ENCODE measurements at places on chromosomes 3 and 15.

DNA sequence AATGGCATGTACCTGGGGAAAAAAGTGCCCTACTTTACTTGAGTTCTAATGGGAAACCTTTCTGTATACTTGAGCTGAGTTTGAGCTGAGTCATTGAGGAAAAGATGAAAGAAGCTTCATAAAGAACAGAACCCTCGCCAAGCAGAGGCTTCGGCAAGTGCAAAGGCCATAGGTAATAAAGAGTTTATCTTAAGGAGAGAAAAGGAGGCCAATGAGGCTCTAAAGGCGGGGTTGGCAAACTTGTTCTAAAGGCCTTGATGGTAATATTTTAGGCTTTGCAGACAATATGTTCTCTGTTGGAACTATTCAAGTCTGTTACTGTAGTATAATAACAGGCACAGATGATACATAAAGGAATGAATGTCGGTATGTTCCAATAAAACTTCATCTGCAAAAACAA lies 17.6 kb upstream of the TRAT1 start:
- no peak for DNase-seq

- DNase-seq = no peak
These were observed 57.6 kb upstream of the TNFSF10 start for GRCh38 chr3:172580680-172581401.

- no peak for DNase-seq
These were observed 102.0 kb downstream of the TBC1D2B start for GRCh38 chr15:77975332-77976094.

GRCh38 chr15:85874236-85874635 lies 79.5 kb upstream of the KLHL25 start:
- no peak for DNase-seq

DNA sequence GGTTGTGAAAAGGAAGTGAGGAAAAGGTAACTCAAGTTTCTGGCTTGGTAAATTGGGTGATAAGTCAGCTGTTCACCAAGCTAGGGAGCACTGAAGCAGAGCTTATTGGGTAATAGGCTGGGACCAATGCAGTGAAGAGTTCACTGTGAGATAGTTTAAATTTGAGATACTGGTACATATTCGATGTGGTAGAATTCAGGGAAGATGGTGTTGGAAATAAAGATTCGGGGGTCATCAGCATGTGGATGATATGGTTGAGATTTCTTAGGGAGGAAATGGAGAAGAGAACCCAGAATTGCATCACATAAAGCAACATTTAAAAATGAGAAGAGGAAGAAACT lies 16.9 kb downstream of the MME start:
- DNase-seq = no peak

DNA sequence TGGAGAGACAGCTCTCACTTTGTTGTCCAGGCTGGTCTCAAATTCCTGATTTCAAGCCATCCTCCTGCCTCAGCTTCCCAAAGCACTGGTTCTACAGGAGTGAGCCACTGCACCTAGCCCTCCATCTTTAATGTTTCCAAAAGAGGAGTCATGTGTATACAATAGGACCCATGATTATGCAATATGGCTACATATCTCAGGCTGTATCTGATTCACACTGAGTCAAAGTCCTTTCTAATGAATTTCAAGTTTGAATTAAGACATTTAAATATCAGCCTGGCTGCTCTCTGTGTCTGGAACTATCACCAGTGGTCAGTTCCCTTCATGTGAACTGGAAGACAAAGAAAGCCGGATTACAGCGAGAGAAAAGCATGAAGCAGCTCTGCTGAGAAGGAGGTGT lies 90.5 kb downstream of the MINAR1 start:
- no peak for DNase-seq

DNA sequence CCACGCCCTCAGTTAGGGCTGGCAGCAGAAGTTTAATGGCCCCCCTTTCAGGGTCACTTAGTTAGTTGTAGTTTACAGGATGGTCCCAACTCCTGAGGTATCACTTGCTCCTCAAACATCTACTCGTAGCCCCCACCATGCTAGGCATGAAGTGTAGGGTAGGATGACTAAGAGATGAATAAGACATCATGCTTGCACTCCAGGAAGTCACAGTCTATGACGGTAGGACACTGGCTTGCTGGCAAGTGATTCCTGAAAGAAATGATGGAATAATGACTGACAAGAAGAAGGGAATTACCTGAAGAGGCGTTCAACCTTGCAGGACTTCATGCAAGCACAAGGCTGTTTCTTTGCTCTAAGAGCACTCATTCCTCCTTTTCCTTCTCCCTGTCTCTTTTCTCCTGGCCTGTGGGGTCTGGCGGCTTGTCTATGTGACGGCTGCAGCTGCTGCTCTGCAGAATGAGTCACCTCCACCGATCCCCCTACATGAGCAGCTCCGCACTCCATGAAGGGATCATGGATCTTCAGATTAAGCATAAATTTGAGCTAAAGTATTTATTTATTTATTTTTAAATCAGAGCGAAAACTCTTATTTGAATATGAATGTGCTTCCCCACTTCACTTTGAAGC lies 82.9 kb upstream of the BOC start:
- DNase-seq = no peak

DNA sequence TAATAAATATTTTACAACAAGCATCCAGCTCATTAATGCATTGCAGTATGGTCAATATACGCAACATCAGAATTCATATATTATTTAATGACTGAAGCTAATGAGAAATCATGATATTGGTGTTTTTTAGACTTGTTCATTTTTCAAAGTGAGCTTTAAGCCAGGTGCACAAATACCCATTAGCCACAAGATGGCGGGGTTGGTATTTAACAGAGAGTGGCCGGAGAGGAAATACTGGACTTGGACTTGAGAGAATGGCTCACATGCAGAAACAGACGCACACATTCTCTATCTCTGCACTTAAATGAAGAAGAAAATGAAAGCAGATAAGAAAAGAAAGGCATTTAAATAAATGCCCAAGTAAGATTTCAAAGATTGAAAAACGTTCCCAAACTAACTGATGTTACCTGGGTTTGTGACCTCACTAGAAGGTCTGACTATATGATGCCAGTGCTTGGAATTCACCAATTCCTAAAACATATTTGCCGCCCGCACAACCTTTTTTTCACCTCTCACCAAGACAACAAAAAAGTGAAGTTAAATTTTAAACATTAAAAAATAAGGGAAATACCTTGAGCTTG lies 21.2 kb upstream of the CRBN start:
- DNase-seq = peak; percentile 72

DNA sequence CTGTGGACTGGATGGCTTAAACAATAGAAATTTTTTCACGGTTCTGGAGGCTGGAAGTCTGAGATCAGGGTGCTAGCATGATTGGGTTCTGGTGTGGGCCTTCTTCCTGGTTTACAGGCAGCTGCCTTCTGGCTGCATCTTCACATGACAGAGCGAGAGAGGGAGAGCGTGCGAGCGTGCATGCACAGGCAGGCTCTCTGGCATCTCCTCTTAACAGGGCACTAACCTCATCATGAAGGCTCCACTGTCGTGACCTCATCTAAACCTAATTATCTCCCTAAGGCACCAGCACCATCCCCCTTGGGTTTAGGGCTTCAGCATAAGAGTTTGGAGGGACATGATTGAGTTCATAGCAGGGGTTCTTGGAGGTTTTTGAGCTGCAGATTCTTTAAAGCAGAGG lies 292.0 kb upstream of the C2CD4B start:
- no peak for DNase-seq

DNA sequence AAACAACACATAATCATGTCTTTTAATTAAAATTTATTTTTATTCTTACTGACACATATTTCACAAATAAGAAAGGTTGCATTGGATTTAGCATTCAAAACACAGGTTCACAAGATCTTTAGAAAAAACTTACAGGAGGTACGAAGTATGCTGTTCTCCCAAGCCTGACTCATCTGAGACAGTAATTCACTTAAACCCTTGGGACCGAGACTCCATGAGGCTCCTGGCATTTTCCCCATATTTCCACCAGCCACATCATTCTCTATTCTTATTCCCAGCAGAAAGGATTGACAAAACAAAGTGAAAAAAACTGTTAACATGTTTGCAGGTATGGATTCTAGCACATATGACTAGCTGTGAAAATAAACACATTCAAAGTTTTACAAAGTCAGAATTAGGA lies 52.6 kb downstream of the CNTN3 start:
- DNase-seq = no peak
